ENCODE measurements at places on chromosomes 5 and 9. TPM values are rescaled to one million over a fixed set of nuclear protein-coding genes. Genes with fewer than 3 reads are reported as not detected.

Gene FLT4
- total RNA-seq, result 4.4 TPM

Gene FOXD4L4
- total RNA-seq, result not detected

Gene NUTM2G
- total RNA-seq, result not detected

Gene MEIKIN
- total RNA-seq, result not detected

Gene TGFBI
- total RNA-seq, result not detected

Gene N4BP3
- total RNA-seq, result 6.9 TPM

Gene IFNA2
- not detected for total RNA-seq

Data from activated CD8-positive, alpha-beta memory T cell treated with anti-CD3 and anti-CD28 coated beads for 36 hours (primary cell).